ENCODE measurements at places on chromosomes 4 and X. TPM values are rescaled to one million over a fixed set of nuclear protein-coding genes. Genes with fewer than 3 reads are reported as not detected.

DNA sequence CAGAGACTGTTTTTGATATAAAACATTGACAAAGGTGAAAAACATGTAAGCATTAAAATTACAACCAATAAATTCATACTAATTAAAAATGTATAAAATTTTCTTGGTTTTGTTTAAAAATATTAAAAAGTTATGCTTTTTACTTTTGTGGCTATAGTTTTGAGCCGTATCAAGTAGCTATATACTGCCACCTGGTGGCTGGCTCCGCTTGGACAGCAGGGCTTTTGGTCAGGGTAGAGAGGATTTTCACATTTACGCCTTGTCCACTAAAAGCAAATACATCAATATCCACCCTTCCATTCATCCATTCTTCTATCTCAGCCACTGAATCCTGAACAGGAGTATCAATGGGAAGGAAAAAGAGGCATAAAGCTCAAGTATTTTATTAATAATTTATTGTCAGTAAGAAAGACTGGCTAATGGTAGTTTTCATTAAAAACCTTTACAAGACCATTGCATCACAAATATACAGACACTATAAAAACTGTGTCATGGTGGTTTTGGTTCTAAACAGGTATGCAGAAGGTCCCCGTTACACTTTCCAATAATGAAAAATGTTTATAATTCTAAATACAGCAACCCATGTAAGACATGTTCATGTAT, 32.1 kb upstream of the MTNR1A start:
- H3K4me1 ChIP-seq = no peaks in the 10 kb centered on the region
- DNase-seq = peak; percentile 60

- H3K4me1 ChIP-seq = no peaks in the 10 kb centered on the region
- H3K4me3 ChIP-seq = no peak overlapping the region
- no peaks in the 10 kb centered on the region for H3K36me3 ChIP-seq
- H3K27me3 ChIP-seq = no peaks in the 10 kb centered on the region
- H3K27ac ChIP-seq = no peak overlapping the region
Observed at GRCh38 chr4:45410701-45411210, 684.4 kb upstream of the GNPDA2 start.

Gene GRIA3
- 0.61 TPM for total RNA-seq

Gene PHEX
- total RNA-seq = 0.66 TPM

Gene BCOR
- 28.9 TPM for total RNA-seq

GRCh38 chr4:18113710-18114331, 92.3 kb upstream of the LCORL start:
- H3K36me3 ChIP-seq = no peaks in the 10 kb centered on the region
- H3K27ac ChIP-seq = no peak overlapping the region
- no peaks in the 10 kb centered on the region for H3K27me3 ChIP-seq
- H3K4me1 ChIP-seq = no peaks in the 10 kb centered on the region
- no peak overlapping the region for H3K4me3 ChIP-seq
- no peak for DNase-seq

DNA sequence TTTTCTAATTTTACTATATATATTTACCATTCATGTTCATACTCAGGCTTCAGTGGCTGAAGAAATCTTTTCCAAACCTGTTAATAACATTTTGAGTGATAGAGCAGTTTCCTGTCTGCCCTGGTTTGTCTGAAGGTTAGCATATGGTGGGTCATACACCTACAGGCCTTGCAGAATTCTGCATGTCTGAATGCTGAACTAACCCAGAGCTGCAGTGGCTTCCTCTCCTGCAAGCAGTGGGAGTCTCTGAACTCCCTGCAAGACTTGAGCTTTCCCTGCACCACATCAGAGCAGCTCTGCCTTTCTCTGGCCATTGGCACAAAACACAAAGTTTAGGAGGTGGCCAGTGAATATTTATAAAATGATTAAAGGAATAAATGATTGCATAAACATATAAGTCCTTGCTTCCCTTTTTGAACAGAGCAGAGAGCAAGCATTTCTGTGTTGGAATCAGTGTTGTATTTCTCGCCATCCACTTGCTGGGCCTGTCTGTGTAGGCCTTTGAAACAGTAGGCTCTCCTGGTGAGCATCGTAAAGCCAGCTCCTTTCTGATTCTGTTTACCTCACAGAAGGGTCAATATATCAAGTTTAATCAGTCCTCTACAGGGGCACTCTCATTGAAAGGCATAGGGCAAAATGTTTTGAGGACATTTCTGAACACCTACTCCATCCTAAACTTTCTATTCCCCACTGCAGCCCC, 15.0 kb upstream of the UNC5C start:
- no peaks in the 10 kb centered on the region for H3K36me3 ChIP-seq
- H3K27ac ChIP-seq = no peak overlapping the region
- H3K4me1 ChIP-seq = no peaks in the 10 kb centered on the region
- H3K27me3 ChIP-seq = no peaks in the 10 kb centered on the region
- no peak for DNase-seq

Measured in thymus (tissue), 14 donors.